ENCODE measurements at places on chromosomes 11 and 22.
A peak's percentile ranks its signal among the peaks of the same experiment; 100 is the strongest.

DNA sequence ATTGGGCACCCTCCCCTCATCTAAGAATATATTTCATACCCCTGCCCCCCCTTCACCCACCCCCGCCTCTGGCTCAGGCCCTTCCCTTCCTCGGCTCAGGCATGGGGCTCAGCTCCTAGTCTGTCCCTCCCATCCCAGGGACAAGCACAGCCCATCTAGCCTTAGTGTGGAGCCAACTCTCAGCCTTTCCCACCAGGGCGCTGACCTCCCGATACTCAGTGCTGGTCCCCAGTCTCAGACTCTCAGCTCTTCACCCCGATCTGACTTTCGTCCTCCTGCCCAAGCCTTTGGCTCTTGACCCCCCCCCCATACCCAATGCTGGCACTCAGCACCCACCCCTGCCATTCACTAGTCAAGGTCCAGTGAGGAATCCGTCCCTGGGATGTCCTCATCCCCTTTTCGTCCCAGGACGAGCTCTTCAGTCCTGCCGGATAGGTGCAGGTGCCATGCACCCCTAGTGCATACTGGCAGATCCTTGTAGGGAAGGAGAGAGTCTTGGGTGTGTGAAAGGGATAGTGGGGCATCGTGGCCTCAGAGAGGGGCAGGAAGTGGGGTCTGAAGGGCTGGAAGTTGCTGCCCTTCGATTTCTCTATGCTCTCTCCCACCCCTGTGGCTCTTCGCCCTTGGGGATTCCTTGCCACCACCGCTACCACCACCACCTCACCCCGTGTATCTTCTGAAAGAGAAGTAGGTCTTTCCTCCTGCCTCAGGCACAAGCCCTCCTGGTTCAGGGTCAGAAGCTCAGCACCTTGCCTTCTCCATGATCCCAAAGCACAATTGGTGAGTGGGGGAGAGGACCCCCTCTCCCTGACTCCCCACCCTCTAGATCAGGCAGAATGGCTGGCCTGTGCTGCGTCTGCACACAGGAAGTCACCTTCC, 2.4 kb downstream of the TPBGL start:
- DNase-seq, result no peak

DNA sequence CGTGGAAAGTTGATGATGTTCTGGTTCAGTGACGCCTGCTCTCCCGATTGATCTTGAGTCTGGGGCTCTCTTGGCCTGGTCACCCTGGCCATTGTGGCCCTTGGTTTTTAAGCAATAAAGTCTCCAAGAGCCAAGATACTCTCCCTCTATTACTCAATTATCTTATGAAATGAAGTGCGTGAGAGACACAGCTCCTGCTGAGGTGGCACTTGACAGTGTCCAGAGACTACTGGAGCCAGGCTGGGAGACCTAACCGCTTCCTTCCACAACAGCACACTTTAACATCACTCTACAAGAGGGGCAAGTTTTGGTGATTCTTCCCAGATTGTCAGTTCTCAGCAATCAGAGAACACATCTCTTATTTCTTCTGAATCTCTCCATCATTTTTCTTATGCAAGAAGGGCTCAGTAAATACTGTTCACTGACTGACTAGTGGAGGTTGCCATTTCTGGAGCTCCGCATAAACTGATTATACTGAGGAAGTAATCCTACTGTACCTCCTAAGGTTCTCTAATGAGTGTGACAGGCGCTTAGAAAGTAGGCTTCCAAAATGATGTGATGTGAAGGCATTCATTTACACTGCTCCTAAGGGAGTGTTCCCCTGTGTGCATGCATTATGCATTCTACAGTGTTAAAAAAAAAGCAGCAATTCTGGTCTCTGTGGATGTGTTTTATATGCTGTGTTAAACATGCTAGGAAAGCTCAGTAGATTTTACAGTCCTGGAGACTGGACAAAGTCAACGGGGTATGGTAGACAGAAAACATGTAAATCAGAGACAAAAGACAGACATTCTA, 968.0 kb downstream of the OPCML start:
- DNase-seq, result no peak

GRCh38 chr11:64793271-64794160, 9.5 kb downstream of the MAP4K2 start:
- no peak for DNase-seq

- DNase-seq, result peak; percentile 67
Measured at GRCh38 chr11:45843158-45843924, 3.9 kb upstream of the CRY2 start.

GRCh38 chr22:24106385-24107381, 74.6 kb upstream of the SUSD2 start:
- DNase-seq, result peak; percentile 1

GRCh38 chr11:61962213-61963015, 5.0 kb downstream of the FTH1 start:
- no peak for DNase-seq

DNA sequence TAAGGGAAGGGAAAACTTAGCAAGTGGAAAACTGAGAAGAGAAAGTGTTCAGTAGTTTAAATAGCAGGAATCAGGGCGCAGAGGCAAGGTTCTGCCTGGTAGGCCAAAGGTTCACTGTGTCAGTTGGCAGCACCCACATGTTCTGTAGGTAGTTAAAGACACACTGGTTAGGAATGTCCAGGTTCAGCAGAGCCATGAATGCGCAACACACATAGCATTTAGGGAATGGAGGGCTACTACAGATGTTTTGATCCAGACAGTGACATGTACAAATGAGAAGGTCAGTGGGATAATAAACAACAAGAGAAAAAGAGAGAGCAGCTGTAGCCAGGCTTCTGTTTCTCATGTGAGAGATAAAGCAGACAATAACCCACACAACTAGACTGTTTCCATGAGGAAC, 56.2 kb upstream of the ARHGAP42 start:
- DNase-seq, result no peak

DNA sequence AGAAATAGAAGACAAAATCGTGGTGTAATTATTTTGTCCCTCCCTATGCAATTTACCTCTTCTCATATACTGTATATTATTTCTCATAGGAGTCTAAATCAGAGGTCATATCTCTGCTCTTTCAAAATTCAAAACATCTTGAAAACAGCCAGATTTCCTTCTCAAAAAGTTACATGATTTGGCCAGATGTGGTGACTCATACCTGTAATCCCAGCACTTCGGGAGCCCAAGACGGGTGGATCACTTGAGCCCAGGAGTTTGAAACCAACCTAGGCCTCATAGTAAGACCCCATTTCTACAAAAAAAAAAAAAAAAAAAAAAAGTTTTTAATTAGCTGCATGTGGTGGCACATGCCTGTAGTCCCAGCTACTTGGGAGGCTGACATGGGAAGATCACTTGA, 29.0 kb upstream of the DNAJB7 start:
- DNase-seq, result peak; percentile 2

DNA sequence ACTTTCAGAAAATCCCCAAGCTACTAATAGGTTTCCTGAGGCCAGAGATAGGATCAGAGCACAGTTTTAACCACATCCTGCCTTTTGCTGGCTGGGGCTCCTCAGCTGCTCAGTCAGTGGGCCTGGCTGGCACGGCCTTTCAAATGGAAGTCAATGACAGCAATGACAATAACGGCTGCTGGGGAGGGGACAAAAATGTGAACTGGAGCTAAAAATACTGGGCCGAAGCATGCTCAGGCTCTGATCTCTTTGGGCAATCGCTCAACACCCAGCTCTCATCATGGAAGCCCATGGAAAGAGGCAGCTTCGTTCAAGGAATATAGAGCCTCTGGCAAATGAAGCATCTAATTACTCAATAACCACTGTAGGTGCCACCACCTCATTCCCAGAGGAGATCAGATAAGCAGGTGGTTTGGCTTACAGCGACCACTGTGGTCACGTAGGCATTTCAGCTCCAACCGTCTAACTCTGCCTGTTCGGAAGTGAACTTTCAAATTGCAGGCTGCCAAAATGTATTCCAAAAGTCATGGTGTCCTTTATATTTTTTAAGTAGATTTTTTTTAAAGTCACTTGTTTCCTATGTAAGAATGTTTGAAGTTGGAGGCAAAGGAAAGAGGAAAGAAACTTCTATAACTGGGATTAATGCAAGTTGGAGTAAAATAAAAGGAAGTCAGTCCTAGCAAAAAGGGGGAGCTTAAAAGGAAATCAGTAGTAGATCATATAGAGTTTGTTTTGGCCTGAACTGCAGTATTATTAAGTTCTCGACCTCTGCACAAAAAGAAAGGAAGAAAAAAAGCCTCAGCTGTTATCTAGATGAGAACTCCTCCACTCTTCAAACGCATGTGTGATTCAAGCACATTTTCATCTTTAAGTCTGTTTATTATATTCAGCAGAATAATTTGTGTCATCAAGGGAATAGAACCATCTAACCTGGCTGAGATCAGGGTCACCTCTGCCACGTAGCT, 14.1 kb downstream of the WT1 start:
- DNase-seq, result no peak

- DNase-seq, result no peak
Measured at GRCh38 chr11:44608991-44609782, 43.7 kb downstream of the CD82 start.

DNA sequence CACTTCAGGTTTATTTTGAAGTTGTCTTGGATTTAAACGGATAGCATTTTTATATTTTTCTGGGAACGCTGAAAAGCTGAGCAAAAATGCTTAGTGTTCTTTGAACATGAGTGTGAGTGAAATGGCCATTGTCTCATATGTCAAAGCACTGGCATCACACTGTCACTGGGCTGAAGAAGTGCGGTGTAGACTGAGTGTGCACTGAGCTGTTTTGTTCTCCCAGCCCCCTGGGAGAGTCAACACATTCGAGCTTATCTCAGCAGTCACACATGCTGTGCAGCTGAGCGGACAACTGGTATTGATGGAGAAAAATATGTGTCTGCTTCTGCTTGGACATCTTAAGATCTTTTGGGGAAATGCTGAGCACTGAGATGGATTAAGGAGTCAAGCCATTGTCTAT, 90.8 kb downstream of the TECTA start:
- DNase-seq, result no peak

GRCh38 chr22:35488513-35488912, 52.1 kb upstream of the RASD2 start:
- DNase-seq, result no peak

- DNase-seq, result no peak
Measured at GRCh38 chr11:86056351-86056854, 12.5 kb downstream of the PICALM start.

- peak; percentile 96 for DNase-seq
Measured at GRCh38 chr11:10387206-10388083, 67.6 kb upstream of the AMPD3 start.

GRCh38 chr11:104060820-104061219, 24.4 kb downstream of the DDI1 start:
- DNase-seq, result no peak

DNA sequence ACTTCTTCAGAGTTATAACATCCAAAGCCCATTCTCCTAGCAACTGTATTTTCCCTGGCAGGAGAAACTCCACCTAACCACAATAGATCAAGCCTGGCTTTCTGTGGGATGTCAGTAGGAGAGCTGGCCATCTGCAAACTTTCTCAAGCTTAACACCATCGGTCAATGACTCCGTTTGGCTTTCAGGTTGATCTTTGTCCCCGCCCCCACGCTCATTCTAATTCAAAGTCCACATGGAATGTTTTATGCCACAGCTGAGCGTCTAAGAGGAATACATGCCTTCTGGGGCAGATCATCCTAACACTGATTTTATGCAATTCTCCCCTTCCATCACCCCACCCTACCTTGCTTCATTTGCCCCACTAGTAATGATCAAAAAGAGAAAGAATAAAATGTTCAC, 4.8 kb downstream of the GVQW3 start:
- DNase-seq, result no peak

GRCh38 chr11:32464078-32464477, 28.7 kb upstream of the WT1 start:
- DNase-seq, result no peak

- no peak for DNase-seq
Measured at GRCh38 chr11:27357250-27357649, 5.8 kb downstream of the CCDC34 start.

DNA sequence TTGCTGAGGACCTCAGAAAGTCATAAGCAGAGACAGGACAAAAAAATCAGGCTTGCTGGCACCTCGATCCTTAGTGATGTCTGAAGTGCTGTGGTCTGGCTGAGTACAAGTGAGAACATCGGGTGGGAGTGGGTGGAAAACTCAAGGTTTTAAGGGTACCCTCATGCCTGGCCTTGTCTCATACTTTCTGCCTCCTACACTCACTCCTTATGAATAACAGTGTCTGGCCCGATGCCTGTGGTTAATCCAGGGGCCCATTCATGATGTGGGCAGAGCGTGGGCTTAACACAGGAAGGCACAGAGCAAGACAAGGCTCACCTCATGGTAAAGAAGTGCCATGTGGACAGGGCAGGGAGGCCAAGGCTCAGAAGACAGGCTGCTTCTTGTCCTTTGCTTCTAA, 11.0 kb upstream of the UCP3 start:
- DNase-seq, result no peak

- no peak for DNase-seq
Measured at GRCh38 chr11:66849501-66850234, 6.4 kb downstream of the RCE1 start.

GRCh38 chr11:44943696-44944095, 7.0 kb downstream of the TP53I11 start:
- no peak for DNase-seq

DNA sequence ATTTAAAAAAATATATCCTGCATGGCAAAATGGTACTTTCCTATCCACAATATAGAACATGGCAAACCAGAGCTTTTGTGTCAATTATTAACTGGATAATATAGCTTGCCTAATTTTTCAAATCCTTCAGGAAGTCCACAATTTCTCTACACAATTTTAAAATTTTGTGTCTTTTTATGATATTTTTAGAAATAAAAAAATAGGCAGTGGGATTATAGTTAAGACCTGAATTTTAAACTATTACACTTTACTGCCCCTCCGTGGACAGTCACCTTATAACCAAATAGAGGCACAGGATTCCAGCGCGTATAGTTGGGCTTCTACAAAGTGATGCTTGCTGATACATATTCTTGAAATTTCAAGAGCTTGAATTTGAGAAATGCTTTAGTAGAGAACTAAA, 2.1 kb upstream of the DMC1 start:
- peak; percentile 19 for DNase-seq

GRCh38 chr11:42957831-42958230, 354.0 kb upstream of the API5 start:
- no peak for DNase-seq

GRCh38 chr11:61569701-61570100, 11.2 kb downstream of the SYT7 start:
- DNase-seq, result no peak

DNA sequence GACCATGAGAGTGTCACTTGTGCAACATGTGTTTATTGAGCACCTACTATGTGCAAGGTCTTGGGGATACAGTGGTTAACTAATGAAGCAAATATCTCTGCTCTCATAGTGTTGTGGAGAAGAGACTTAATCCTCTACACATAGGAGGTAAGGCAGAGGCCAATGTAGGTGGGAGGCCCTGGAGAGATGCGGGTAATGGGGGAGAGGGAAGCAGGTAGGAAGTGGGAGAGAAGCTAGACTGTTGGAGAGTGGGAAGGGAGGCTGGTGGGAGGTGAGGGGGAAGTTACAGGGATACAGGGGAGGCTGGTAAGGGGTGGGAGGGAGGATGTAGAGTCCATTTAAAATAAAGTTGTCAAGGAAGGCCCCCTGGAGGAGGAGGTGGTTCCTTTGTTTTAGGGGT, 240.0 kb downstream of the MIAT start:
- DNase-seq, result no peak
